ENCODE measurements at places on chromosomes 7 and 10. TPM values are rescaled to one million over a fixed set of nuclear protein-coding genes. Genes with fewer than 3 reads are reported as not detected.

DNA sequence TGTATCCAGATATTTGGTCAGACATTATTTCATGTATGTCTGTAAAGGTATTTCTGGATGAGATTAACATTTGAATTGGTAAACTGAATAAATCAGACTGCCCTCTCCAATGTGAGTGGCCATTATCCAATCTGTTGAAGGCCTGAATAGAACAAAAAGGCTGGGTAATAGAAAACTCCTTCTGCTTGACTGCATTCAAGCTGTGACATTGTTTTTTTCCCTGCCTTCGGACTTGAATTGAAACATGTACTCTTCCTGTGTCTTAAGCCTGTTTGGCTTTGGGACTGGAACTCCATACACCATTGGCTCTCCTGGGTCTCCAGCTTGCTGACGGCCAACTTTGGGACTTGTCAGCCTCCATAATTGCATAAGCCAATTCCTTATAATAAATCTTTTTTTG, 36.0 kb upstream of the ARHGAP21 start:
- peaks cover 11% of the 10 kb centered on the region for H3K4me1 ChIP-seq
- H3K27me3 ChIP-seq: no peaks in the 10 kb centered on the region
- H3K4me3 ChIP-seq: no peak overlapping the region
- no peaks in the 10 kb centered on the region for H3K36me3 ChIP-seq
- DNase-seq: no peak

DNA sequence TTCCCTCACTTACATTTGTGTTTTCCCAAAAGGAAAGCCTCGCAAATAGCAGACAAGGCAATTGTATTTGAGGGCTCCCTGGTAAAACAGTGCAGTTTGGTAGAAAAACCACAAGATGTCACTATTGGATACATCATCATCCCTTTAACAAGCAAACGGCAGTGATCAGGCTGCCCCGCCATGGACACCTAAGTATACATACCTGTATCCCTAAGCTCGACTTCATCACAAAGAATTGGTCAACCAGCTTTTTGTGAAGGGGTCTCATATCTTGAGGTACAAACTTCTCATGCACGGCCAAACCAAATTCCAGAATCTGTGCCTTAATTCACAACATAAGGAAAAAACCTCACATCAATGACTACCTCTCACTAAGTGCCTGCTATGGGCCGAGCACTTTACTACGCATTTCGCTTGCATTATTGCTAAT, 179.5 kb upstream of the IMMP2L start:
- peaks cover 8% of the 10 kb centered on the region for H3K4me1 ChIP-seq
- H3K4me3 ChIP-seq: no peak overlapping the region
- H3K36me3 ChIP-seq: no peaks in the 10 kb centered on the region
- no peak overlapping the region for H3K27ac ChIP-seq

GRCh38 chr7:30970594-30971094, 6.9 kb downstream of the GHRHR start:
- DNase-seq: no peak
- H3K27ac ChIP-seq: no peak overlapping the region
- no peak overlapping the region for H3K4me3 ChIP-seq
- no peaks in the 10 kb centered on the region for H3K36me3 ChIP-seq

GRCh38 chr10:127207081-127207480, 10.7 kb upstream of the INSYN2A start:
- H3K4me3 ChIP-seq: no peak overlapping the region
- H3K4me1 ChIP-seq: peaks cover 20% of the 10 kb centered on the region
- no peaks in the 10 kb centered on the region for H3K27me3 ChIP-seq
- DNase-seq: no peak
- peak overlapping the region; percentile 50 for H3K27ac ChIP-seq

GRCh38 chr7:15376600-15376999, 185.2 kb downstream of the AGMO start:
- no peaks in the 10 kb centered on the region for H3K4me1 ChIP-seq
- no peak overlapping the region for H3K27ac ChIP-seq
- H3K36me3 ChIP-seq: no peaks in the 10 kb centered on the region
- H3K27me3 ChIP-seq: no peaks in the 10 kb centered on the region

Gene ELFN1
- total RNA-seq: 1.3 TPM

DNA sequence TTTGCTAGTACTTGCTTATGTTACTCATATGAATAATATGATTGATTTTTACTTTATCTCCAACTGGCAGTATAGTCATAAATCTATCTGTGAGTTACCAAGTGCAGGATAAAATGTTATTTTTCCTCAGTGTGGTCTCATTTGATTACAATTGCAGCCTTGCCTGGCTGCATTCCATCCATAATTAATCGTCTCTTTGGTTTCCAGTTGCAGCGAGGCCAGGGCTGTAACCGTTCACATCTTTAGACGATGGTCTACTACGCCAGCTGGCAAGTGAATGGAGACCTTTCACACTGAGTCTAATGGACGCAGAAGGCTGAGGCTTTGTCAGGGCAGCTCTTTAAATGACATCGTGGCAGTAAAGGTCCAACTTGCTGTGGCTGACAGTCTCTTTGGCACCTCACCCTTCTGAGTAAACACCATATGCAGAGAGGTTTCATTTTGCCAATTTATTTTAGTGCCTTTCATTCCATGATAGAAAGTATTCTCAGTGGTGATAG, 84.0 kb downstream of the ARL4A start:
- no peaks in the 10 kb centered on the region for H3K27me3 ChIP-seq
- no peaks in the 10 kb centered on the region for H3K36me3 ChIP-seq
- no peak overlapping the region for H3K4me3 ChIP-seq
- no peak overlapping the region for H3K27ac ChIP-seq
- DNase-seq: peak; percentile 18

GRCh38 chr7:4730971-4731370, 44.5 kb upstream of the AP5Z1 start:
- DNase-seq: no peak
- H3K27me3 ChIP-seq: no peaks in the 10 kb centered on the region
- no peaks in the 10 kb centered on the region for H3K36me3 ChIP-seq
- no peak overlapping the region for H3K27ac ChIP-seq

Gene MNX1
- total RNA-seq: 3.7 TPM

Gene STMP1
- 27.3 TPM for total RNA-seq

GRCh38 chr7:109879287-109879828, 1211.6 kb upstream of the LRRN3 start:
- peaks cover 25% of the 10 kb centered on the region for H3K4me1 ChIP-seq
- no peak overlapping the region for H3K4me3 ChIP-seq
- H3K27ac ChIP-seq: peak overlapping the region; percentile 45
- DNase-seq: peak; percentile 76

DNA sequence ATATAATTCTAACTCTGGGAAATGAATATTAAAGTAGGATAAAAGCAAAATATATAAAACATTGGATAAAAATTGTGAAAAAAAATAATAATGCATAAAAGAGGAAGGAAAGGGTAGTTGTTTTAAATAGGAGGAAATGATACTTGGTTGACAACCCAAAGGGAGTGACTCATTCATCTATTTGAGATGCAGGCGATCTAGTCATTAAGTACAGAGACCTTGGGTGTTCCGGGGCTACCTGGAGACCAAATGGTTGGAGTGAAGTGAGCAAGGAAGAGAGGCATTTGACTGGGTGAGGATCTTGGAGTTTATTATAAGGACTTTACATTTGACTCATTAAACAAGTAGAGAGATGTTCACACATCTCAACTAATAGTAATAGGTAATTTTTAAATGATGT, 111.0 kb downstream of the LRRTM3 start:
- H3K36me3 ChIP-seq: no peaks in the 10 kb centered on the region
- H3K4me1 ChIP-seq: no peaks in the 10 kb centered on the region
- no peak overlapping the region for H3K27ac ChIP-seq
- no peak for DNase-seq
- no peak overlapping the region for H3K4me3 ChIP-seq

Gene ADAMTS14
- total RNA-seq: 6.4 TPM

GRCh38 chr10:35127289-35127891, 744 bp downstream of the CREM start:
- DNase-seq: peak; percentile 65
- H3K4me1 ChIP-seq: peaks cover 12% of the 10 kb centered on the region
- no peaks in the 10 kb centered on the region for H3K27me3 ChIP-seq
- peak overlapping the region; percentile 85 for H3K27ac ChIP-seq
- peak overlapping the region; percentile 81 for H3K4me3 ChIP-seq

- H3K27me3 ChIP-seq: no peaks in the 10 kb centered on the region
- H3K36me3 ChIP-seq: no peaks in the 10 kb centered on the region
- no peak overlapping the region for H3K4me3 ChIP-seq
- H3K27ac ChIP-seq: no peak overlapping the region
- DNase-seq: no peak
- H3K4me1 ChIP-seq: no peaks in the 10 kb centered on the region
These were observed 44.3 kb downstream of the CCDC71L start for GRCh38 chr7:106616708-106617051.

DNA sequence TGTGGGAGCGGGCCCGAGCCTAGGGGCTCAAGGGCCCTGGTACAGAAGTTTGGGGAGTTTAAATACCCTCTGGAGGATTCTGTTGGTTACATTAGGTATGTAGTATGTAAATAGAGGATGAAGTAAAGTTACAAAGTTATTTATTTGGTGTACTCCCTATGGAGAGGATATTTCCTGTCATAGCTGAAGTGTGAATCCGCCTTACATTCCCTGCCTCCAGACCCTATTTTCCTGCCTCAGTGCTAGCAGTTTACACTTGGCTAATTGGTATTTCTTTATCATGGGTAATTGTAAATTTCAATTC, 60.6 kb upstream of the KLF14 start:
- no peak for DNase-seq
- no peaks in the 10 kb centered on the region for H3K4me1 ChIP-seq
- no peaks in the 10 kb centered on the region for H3K36me3 ChIP-seq

GRCh38 chr10:92814790-92815189, 33.5 kb upstream of the EXOC6 start:
- H3K27me3 ChIP-seq: no peaks in the 10 kb centered on the region
- H3K4me1 ChIP-seq: no peaks in the 10 kb centered on the region
- no peak for DNase-seq
- H3K27ac ChIP-seq: no peak overlapping the region

Gene CCL26
- not detected for total RNA-seq

DNA sequence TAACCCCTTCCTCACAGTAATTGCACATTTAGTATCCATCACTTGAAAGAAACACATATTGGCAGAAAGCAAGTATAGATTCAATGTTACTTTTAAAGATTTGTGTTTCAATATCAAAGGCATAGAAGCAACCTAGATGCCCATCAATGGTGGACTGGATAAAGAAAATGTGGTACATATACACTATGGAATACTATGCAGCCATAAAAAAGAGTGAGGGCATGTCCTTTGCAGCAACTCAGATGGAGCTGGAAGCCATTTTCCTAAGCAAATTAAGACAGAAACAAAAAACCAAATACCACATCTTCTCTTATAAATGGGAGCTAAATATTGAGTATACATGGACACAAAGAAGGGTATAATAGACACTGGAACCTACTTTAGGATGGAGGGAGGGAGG, 3.6 kb downstream of the OR6V1 start:
- no peak for DNase-seq
- no peak overlapping the region for H3K4me3 ChIP-seq
- no peak overlapping the region for H3K27ac ChIP-seq
- no peaks in the 10 kb centered on the region for H3K36me3 ChIP-seq

- H3K36me3 ChIP-seq: no peaks in the 10 kb centered on the region
- no peaks in the 10 kb centered on the region for H3K4me1 ChIP-seq
- no peaks in the 10 kb centered on the region for H3K27me3 ChIP-seq
- no peak overlapping the region for H3K27ac ChIP-seq
- H3K4me3 ChIP-seq: no peak overlapping the region
These were observed 63.4 kb downstream of the DIP2C start for GRCh38 chr10:625751-626711.

DNA sequence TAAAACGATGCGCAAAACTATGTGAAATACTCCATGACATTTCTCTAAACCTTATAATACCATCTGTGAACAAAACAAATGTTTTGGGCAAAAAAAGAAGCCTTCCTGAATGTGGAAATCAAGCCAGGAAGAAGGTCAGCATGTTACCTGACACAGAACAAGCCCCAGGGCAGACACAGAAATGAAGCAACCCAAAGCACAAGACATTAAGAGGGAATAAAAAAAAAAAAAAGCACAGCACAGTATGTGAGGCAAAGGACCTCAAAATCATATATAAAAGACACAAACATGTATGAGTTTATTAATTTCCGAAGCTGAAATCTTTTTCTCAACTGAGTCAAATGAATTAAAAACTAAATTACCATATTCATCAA, 161.8 kb downstream of the SKIDA1 start:
- no peak overlapping the region for H3K27ac ChIP-seq
- H3K27me3 ChIP-seq: no peaks in the 10 kb centered on the region
- H3K4me1 ChIP-seq: peaks cover 5% of the 10 kb centered on the region
- no peak overlapping the region for H3K4me3 ChIP-seq

Gene PWWP2B
- 0.57 TPM for total RNA-seq

DNA sequence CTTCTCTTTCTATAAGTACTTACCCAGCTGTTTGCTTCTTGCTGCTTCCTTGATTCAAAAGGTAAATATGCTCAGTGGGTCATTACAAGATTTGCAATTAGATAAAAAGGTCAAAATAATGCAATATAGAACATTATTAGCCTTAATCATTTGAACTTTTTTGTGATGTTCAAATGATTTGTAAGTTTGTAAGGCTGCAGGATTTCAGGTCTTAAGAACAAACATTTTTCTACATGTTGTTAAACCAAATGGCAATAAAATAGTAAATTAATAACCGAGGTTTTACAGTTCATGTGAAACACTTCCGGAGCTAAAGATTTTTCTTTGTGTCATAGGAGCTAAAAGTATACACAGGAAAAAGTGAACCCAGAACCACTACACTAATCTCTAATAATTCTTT, 16.2 kb upstream of the SCIN start:
- H3K27ac ChIP-seq: no peak overlapping the region
- no peak overlapping the region for H3K4me3 ChIP-seq
- no peaks in the 10 kb centered on the region for H3K4me1 ChIP-seq
- no peak for DNase-seq

GRCh38 chr10:103265717-103266329, 11.1 kb upstream of the INA start:
- no peaks in the 10 kb centered on the region for H3K4me1 ChIP-seq
- no peaks in the 10 kb centered on the region for H3K36me3 ChIP-seq
- H3K4me3 ChIP-seq: no peak overlapping the region
- no peaks in the 10 kb centered on the region for H3K27me3 ChIP-seq
- no peak overlapping the region for H3K27ac ChIP-seq

DNA sequence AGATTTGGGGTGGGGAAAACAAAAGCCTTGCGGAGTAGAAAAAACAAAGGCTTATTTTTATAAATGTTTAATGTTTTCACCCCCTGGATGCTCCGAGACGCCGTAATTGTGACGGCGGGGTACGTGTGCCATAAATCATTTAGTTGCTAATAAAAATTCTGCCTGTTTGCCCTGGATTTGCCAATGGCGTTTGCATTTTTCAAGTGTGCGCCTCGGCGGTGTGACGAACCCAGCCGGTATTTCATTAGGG, 2.5 kb upstream of the TNRC18 start:
- peak overlapping the region; percentile 95 for H3K27ac ChIP-seq
- H3K36me3 ChIP-seq: peaks cover 5% of the 10 kb centered on the region
- DNase-seq: no peak
- H3K4me1 ChIP-seq: peaks cover 9% of the 10 kb centered on the region
- H3K27me3 ChIP-seq: no peaks in the 10 kb centered on the region

Gene CYP3A5
- total RNA-seq: 0.36 TPM

GRCh38 chr7:55939514-55940123, 12.1 kb upstream of the MRPS17 start:
- DNase-seq: no peak
- H3K36me3 ChIP-seq: no peaks in the 10 kb centered on the region
- no peak overlapping the region for H3K27ac ChIP-seq
- H3K27me3 ChIP-seq: no peaks in the 10 kb centered on the region
- H3K4me3 ChIP-seq: no peak overlapping the region

All from SJCRH30 (cell line).